ENCODE measurements at places on chromosomes 3 and 15. TPM values are rescaled to one million over a fixed set of nuclear protein-coding genes. Genes with fewer than 3 reads are reported as not detected.

The GNB5 gene
- 46.3 TPM for total RNA-seq

The TMCO5A gene
- not detected for total RNA-seq

The TMIE gene
- not detected for total RNA-seq

DNA sequence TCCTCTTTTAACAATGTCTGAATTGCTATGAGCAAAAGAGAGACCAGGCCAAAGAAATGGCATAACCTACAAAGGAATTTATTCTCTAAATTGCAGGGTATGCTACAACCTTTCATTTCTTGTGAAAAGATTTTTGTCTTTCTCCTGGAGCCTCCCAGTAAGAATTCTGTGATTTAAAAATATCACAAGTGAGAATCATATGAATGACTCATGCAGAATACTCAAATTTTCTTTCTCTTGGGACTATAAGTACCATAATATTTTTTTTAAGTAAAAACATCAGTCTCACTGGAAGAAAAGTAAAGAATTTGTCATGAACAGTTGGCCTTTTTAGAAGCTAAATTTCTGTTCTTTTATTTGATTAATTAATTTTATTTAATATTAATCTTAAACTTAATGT is 26.3 kb downstream of the SYNPR start:
- DNase-seq: no peak

GRCh38 chr3:160885791-160886286 is 129.8 kb downstream of the PPM1L start:
- peak; percentile 92 for DNase-seq

GRCh38 chr3:18064586-18064985 is 322.2 kb upstream of the TBC1D5 start:
- no peak for DNase-seq

DNA sequence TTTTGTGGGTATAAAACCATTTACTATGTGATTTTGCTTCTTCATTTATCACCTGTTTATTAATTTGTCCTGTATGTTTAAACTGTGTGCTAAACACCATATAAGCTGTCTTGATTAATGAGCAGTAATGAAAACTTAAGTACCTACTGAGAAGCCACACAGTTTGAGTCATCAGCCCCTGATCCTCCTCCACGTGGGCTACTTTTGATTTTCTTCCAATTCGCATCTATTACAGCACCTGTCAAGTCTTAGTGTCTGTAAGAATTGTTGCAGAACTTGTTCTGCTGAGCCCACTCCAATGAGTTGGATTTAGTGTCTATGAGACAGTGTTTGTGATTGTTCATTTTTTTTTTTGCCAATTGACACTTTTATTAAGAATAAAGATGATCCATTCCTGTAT is 16.8 kb downstream of the EPHA6 start:
- no peak for DNase-seq

GRCh38 chr15:27448986-27449385 is 478.0 kb downstream of the GABRG3 start:
- DNase-seq: peak; percentile 29

GRCh38 chr3:195836476-195837135 is 24.9 kb upstream of the MUC4 start:
- DNase-seq: no peak

DNA sequence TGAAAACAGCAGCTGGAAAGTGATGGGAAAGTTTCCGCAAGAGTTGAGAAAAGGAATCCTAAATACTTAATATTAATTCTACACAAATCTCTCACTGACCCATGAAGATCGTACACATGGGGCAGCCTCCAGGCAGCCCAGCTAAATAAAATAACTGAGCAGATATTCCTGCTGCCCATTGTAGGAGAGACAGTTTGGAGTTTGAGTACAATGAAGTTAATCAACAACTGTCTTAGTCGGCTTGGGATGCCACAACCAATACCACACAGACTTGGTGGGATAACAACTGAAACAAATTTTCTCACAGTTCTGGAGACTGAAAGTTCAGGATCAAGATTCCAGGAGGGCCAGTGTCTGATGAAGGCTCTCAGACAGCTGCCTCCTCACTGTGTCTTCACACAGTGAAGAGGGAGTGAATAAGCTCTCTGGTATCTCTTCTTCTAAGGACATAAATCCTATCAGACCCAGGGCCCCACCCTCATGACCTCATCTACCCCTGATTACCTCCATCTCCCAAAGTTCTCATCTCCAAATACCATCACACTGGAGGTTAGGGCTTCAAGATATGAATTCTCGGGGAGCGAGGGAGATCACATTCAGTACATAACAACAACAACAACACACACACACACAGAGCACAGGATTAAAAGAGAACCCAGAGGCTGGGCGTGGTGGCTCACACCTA is 9.7 kb downstream of the TRPM7 start:
- peak; percentile 6 for DNase-seq

DNA sequence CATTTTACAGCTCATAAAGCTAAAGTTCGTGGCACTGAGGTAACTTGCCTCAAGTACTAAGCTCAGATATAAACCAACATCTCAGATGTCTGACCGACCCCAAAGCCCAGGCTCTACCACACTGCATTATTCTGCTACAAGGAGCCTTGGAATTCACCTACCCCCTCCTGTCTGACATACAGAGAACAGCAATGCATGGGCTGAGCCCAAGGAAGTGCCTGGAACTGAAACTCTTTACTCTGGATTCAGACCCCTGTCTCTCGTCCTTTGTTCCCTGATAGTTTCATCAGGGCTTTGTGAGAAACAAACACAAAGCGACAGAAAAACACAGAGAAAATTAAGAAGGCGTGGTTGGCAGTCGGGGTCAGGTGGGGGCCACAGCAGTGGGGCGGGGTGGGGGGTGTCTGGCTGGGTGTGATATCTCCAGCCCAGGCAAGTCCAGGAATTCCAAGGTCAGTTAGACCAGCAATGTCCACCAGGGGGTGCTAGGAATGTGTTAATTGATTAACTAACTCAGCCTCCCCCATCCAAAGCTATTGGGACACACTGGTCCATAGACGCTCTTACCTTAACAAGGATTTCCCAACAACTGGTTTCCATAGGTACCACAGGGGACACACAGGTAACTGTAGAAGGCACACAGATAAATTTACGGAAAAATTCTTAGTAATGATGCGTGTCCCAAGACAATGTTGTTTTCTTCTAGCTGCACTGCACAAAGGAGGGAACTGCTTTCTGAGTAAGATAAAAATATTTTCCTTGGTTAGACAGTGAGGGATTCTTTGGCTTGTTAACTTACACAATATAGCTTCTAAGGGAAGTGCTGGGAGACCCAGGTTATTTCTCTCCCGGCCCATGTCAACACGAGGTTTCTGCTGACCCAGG is 18.8 kb upstream of the SSUH2 start:
- peak; percentile 72 for DNase-seq

DNA sequence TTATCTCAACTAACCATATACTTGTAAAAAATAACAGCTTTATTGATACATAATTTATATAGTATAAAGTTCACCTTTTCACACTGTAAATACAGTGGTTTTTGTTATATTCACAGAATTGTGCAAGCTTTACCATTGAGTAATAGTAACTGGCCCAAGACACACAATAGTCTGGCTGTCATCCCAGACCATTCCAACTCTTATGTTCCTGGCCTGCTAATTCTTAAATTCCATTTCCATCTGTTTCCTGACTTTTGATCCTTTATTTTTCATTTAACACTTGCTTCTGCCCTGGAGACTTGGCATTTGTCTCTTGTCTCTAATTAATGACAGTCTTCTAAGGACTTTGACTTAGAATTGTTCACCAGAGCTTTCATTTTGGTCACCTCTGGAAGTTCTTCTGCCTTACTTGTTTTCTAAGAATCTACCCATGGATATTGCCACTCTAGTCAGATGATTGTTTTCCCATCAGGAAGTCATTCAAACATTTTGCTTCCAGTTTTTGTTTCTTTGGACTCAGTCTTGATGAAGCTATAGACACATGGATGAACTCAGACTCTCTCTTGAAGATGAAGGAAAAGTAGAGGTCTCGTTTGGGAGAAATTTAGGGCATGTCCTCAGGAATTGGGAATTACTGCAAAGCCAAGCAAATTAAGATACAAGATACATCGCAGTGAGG is 27.2 kb upstream of the PLSCR4 start:
- peak; percentile 31 for DNase-seq

DNA sequence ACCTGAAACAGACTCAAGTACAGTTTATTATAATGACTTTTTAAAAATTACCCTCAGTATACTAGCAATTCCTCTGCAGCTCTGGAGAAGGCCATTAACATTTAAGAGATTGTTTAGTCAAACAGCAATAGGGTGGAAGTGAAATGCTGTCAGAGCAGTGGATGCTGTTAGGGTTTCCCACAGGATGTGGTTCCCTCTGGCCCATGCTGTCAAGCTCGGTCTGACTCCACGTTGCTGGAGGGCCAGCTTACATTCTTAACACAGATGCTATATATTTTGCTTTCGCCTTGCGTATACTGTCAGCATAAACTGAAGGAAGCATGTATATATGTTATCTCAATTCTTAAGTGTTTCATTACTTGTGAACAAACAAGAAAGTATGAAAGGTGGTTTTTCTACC is 231.1 kb upstream of the COL8A1 start:
- peak; percentile 18 for DNase-seq

- no peak for DNase-seq
These were observed 3.5 kb downstream of the PLA1A start for GRCh38 chr3:119601154-119601553.

DNA sequence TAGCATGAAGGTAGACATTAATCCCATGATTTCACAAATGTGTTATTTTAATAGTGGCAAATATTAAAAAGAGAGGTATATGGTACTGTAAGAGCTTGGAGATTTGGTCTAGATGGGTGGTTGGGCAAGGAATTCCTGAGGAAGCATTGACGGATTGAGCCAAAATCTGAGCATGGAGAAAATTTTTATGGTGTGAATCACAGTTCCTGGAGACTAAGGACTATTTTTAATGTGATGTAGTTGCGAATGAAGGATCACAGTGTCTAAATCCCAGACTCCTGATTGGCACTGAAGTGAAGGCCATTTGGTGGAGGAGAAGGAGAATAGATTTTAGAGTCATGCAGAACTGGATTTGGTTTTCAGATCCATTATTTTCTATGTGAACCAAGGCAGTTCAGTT is 188.7 kb upstream of the FEZF2 start:
- peak; percentile 89 for DNase-seq

DNA sequence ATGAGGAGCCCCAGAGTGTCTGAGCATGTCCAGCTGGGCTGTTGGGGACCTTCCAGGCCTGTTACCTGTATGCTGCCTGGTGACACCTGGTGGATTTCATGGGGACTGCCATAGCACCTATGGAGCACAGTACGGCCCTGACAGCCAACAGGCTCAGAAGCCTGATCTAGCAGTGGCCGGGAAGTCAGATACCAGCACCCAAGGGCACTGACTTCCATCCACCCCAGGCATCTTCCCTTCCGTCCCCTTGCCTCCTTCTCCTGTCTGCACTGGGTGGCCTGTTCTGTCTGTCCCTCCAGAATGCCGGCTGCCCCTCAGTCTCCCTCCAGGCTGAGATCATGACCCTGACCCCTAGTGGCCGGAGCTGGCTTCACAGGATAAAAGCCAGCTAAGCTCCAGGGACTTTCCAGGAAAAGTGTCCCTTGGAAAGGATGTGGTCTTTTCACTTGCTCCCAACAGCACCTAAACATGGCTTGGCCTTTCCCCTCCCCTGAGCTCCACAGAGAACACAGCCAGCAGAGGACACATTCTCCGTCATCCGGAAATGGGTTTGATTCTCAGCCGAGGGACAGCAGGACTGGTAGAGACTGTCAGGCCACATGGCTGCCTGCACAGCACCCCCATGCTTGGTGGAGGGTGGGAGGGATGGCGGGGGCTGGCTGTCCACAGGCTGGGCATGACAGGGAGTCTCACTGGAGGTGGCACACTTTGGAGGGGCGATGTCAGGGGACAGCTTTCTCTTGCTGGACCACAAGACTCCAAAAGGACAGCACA is 9.5 kb downstream of the RPS17 start:
- peak; percentile 68 for DNase-seq

GRCh38 chr3:34995796-34996430 is 643.4 kb upstream of the ARPP21 start:
- no peak for DNase-seq

GRCh38 chr3:6248528-6248927 is 612.4 kb upstream of the GRM7 start:
- DNase-seq: no peak
